Motor neuron (in vitro differentiated cells): ENCODE measurements at places on chromosomes 1 and 21. TPM values are rescaled to one million over a fixed set of nuclear protein-coding genes. Genes with fewer than 3 reads are reported as not detected.

- peak; percentile 98 for ATAC-seq
These were observed 226.8 kb downstream of the LMX1A start for GRCh38 chr1:165129568-165130164.

GRCh38 chr1:169894424-169895145 is 889 bp upstream of the SCYL3 start:
- no peak for ATAC-seq

DNA sequence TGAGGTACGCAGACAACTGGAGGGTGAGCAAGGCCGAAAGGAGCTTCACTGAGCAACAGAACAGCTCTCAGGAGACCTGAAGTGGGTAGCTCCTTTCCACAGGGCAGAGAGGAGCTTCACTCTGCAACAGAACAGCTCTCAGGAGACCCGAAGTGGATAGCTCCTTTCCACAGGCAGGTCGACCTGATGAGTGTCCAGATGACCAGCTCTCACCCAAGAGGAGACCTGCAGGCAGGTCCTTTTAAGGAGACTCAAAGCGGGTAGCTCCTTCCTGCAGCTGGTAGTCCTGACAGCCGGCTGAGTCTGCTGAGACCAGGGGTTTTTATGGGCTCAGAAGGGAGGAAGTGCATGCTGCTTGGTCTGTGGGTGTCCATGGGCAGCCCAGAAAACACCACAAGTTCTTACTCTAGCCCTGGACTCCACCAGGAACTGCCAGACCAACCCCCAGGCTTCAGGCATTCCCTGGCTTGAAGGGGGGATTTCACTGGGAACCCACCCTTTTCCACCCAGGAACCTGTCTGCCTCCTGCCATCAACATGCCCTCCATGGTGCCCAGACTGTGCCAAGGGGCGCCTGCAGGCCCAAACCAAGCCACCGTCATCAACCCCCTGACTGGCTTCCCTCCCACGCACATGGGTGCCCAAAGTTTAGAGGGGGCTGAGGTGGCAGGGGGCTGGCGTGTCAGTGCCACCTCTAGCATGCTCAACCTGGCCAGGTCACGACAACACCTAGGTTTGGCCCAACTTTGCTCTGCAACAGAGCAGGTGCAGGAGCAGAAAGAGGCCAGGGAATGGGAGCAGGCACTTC is 43.6 kb downstream of the ZBTB8OS start:
- ATAC-seq = no peak

GRCh38 chr1:92989936-92990583 is 28.8 kb upstream of the DIPK1A start:
- ATAC-seq = no peak

- ATAC-seq = no peak
These were observed 6.8 kb downstream of the MEGF6 start for GRCh38 chr1:3604468-3604974.

DNA sequence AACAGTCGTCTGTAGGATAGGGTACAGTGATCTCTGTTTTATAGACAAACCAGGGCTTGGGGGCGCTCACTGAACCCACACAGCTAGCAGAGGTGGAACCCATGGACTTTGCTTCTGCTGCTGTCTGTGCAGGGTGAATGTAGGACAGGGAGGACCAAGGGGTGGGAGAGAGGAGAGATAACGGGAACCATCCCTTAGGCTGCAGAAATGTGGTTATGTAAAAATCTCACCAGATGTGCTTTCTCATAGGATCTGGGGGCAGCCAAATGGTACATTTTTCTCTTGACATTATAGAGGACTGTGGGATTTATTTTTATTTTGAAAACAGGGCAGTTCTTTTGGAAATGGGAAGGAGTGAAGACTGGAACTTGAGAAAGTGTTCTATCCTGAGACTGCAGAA is 8.7 kb downstream of the NFASC start:
- ATAC-seq = no peak

DNA sequence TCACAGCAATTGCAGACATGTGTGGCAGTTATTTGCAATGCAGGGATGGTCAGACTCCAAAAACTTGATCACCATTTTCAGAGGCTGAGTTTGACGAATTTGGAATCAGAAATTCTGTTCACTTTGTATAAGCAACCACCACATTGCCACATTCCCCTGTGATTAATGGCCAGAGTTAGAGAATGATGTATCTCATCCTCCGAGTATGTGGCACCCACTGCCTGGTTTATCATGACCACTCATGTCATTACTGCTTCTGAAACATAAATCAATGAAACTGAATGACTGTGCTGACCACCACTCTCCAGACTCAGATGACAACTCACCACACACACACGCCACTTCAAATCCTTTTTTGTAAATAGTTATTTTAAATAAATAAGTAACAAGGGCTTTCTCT is 66.6 kb upstream of the CACHD1 start:
- no peak for ATAC-seq

The SEMA6C gene
- 3.7 and 6.3 TPM in 2 replicates for total RNA-seq

DNA sequence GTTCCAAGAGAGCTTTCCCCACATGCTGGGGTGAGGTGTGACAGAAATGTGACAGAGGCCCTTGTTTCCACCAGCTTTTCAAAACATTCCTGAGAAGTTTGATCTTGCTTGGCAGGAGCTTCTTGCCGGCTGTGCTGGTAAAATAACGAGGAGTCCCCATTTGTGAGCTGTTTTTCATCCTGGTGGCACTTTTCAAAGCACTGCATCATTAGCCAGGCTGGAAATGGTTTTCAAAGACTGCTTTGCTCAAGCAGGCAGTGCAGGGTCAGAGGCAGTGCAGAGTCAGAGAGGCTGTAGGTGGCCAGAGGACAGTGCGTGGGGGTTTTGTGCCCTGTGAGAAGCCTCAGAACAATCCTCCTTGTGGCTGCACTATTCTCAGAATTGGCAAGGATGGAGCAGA is 75.8 kb upstream of the KCNA3 start:
- ATAC-seq = no peak

The C1orf115 gene
- 1.8 and 2.0 TPM in 2 replicates for total RNA-seq

DNA sequence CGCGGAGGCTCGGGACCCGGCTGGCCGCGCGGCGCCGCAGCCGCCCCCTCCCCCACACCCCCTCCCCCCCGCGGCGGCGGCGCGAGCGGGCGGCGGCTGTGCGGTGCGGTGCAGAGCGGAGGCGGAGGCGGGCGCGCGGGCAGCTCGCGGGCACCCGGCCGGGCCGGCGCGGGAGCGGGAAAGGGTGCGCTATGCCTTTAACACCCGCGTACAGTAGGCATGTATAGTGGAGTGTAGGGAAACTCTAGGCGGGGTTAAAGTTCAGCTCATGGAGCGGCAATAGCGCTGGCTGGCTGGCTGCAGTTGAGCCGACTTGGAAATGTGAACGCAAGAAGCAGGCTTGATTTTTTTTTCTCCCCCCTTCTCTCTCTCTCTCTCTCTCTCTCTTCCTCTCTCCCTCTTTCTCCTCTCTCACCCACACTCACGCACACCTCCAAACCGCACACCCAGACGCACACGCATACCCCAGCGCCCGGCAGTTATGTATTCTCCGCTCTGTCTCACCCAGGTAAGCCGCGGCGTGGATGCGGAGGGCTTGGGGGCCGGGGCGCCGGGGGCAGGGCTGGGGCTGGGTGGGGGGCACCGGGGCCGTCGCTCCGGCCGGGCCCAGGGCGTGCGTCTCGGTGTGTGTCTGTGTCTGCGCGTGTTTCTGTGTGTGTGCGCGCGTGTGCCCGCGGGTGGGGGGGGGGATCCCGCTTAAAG is at the start of gene NFIA:
NFIA (plus strand) TSS at position 251 of the 702 bp plus-strand sequence.
- ATAC-seq = peak; percentile 37

GRCh38 chr1:244137725-244138124 is 86.6 kb downstream of the ZBTB18 start:
- ATAC-seq = peak; percentile 45

The WNT4 gene
- 20.6 and 20.7 TPM in 2 replicates for total RNA-seq

DNA sequence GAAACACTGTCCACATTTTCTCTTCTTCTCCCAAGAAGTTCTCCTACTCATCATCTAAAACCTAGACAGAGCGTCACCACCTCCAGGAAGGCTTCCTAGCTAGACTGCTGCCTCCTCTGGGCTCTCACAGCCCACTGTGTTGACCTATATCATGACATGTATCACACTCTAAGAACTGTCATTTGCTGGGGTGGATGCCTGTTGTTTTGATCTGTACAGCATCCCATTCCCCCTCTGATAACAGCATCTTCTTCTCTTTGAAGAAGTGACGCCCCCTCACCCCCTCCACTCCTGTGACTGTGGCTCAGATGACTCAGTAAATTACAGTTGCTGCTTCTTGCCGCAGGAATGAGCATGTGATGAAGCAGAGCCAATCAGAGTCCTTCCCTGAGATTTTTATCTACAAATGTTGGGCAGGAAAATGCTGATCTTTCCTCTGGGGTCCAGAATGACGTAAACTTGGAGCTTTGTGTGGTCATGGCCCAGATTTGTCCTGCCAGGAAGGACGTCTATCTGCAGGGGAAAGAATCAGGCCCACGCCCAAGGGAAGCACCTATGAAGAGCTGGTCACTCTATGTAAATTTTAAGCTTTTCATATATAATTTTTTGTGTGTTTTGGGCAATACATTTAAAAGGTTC is 28.0 kb upstream of the FOXO6 start:
- ATAC-seq = no peak

DNA sequence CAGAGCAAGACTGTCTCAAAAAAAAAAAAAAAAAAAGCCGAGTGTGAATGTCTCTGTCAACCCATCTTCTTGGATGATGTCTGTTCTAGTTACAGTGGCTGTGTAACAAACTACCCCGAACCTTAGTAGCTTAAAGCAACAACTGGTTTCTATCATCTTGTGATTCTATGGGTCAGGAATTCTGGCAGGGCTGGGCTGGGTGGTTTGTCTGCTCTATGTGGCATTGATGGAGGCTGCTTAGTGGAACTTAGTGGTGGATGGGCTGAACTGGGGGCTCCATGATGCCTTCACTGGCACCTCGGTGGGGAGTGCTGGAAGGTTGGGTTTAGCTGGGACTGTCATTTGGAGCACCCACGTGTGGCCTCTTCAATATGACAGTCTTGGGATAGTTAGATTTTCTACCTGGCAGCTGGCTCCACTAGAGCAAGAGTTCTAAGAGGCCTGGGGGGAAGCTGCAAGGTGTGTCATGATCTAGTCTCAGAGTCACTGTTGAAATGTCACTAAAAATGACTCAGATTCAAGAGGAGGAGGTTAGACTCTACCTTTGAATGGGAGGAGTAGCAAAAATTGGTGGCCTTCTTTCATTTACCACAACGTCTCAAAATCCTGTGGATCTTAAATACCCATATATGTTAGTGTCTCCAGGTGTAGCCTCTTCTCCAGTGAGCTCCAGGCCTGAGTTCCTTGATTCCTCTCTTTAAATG is 18.6 kb downstream of the ACOT11 start:
- no peak for ATAC-seq

DNA sequence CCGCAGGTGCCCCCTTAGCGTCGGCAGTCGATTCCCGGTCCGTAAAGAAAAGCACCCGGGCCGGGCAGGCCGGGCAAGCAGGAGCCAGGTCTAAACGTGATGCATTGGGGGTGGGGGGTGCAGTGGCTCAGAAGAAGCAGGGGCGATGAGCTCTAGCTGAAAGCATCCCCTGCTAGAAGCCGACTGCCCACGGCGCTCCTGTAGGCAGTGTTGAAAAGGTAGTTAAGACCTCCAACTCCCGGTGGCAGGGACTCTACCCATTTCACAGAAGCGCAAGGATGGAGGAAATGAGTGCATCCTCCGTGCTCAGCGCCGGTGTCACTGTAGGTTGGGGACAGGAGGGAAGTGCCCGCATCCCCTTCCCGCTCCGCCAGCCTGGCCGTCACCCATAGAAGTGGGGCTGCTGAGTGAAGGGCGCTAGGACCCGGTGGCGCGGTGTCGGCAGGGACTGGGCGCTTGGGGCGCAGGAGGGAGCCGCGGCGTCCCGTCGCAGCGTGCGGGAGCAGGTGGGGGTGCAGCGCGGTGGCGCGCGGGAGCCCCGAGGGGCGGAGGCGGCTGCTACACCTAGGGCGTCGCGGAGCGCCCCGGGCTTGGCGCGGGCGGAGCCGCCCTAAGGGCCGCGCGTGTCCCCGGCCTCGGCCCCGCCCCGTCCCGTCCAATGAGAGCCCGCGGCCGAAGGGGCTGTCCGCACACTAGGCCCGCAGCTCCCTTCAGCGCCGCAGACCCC is at the start of gene WNT2B:
WNT2B (plus strand) TSS at position 688 of the 727 bp plus-strand sequence. CDS start 298 bp downstream, outside the sequence.
- ATAC-seq = peak; percentile 87

The TADA1 gene
- total RNA-seq = 22.6 and 26.7 TPM in 2 replicates

DNA sequence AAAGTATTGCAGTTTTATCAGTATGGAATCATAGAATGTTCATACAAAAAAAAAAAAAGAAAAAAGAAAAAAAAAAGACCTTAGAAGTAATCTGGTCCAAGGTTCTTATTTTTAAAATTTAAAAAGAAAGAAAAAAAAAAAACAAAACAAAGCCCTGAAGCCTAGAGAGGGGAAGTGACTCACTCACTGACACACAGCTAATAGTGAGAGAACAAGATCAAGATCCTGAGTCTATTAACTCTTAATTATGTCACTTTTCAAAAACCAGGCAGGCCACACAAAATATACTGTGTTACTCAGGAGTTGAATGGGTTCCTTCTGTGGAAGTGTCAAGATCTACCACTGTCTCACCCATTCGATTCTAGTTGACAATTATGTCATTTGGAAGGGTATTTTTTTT is 433.9 kb upstream of the DAB1 start:
- ATAC-seq = no peak

DNA sequence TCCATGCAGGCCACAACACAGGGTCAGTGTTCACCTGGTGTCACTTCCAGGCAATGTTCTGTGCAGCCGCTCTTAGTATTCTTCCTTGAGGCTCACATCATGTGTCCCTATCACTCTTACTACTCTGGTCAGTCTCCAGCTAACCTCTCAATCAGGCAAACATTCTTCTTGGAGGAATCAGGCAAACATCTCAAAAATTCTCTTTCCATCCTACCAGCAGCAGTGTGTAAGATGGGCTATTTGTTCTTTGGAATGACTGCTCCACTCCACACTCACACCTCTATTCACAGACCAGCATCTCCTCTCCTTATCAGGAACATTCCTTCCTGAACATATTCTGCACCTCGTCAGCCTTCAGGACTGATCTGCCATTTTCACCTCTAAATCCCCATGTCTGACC is 4.0 kb downstream of the S100A7A start:
- ATAC-seq = no peak

- no peak for ATAC-seq
These were observed 12.4 kb upstream of the SCAF4 start for GRCh38 chr21:31744182-31744800.

The UBXN10 gene
- total RNA-seq = 2.8 and 3.0 TPM in 2 replicates

- ATAC-seq = peak; percentile 45
These were observed 21.6 kb downstream of the TCEA3 start for GRCh38 chr1:23403038-23403336.

DNA sequence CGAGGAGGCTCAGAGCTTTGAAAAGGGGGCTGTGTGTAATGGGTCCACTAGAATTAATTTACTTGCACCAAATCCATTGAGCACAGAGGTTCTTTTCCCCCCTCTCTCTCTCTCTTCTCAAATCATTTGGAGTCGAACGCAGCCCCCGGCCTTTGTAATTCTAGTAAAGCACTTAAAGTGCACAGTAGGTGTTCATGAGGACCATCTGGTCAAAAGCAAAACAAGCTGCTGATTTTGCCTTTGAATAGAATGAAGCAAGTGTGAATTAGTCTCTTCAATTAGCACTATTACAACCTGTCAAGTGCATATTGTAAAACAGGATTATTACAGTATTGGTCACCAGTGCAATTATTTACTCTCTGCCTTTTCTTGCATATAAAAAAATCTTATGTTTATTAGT is 259.9 kb downstream of the FAF1 start:
- peak; percentile 63 for ATAC-seq

- ATAC-seq = peak; percentile 93
These were observed at the start of gene RPRD2 for GRCh38 chr1:150363426-150364230. TSS of gene RPRD2 (plus strand) at chr1:150364147. CDS start at chr1:150364715, 568 bp downstream.

The HAO2 gene
- 0.32 and 0.33 TPM in 2 replicates for total RNA-seq
